Breast epithelium (tissue), 4 donors: ENCODE measurements at places on chromosomes 4 and X. TPM values are rescaled to one million over a fixed set of nuclear protein-coding genes. Genes with fewer than 3 reads are reported as not detected.

DNA sequence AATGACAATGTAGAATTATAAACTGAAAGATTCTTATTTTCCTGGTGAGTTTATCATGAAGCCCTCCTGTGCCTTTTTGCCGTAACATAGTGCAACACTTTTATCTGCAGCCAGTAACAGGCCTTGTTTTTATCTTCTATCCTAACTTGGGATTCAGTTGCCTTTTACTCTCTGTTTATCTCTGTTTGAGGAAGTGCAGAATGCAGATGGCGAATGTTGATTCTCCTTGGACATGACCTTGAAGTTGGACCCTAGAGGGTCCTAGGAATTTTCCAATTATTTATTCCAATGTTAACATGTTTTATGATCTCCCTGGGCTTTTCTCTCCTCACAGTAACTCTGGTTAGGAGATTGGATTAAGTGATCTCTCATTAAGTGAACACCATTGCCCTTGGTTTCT, 165.0 kb downstream of the FMR1NB start:
- no peak for DNase-seq

- DNase-seq = no peak
Observed at GRCh38 chr4:89837993-89838390, 1.0 kb upstream of the SNCA start.

DNA sequence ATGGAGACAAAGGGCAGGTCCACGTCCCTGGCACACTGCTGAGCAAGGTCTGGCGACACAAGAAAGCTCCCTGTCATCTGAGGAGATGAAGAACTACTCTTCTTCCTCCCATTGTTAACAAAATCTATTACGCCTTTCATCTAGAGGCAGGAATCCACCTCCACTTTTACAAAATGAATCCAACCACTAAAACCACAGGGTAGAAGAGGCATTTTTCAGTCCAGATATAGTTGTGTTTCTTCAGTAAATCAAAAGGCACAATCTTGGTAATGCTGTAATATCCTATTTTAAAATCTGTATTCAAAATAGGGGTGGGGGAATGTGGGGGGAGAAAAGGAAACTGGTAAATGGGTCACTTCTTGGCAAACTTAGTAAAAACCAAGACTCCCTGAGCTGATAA, 101.4 kb downstream of the CDS1 start:
- DNase-seq = no peak

DNA sequence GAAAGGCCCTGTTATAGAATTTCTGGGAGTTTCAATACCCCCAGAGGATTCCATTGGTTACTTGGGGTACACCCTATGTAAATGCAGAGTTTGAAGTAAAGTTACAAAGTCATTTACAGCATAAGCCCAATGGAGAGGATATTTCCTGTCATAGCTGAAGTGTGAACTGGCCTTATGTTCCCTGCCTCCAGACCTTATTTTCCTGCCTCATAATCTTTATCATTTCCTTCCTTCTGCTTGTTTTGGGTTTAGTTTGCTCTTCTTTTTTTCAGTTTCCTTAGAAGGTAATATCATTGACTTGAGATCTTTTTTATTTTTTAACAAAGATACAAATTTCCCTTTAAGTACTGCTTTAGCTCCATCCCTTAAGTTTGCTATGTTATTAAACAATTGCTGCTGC, 85.4 kb downstream of the PPEF1 start:
- DNase-seq = no peak

DNA sequence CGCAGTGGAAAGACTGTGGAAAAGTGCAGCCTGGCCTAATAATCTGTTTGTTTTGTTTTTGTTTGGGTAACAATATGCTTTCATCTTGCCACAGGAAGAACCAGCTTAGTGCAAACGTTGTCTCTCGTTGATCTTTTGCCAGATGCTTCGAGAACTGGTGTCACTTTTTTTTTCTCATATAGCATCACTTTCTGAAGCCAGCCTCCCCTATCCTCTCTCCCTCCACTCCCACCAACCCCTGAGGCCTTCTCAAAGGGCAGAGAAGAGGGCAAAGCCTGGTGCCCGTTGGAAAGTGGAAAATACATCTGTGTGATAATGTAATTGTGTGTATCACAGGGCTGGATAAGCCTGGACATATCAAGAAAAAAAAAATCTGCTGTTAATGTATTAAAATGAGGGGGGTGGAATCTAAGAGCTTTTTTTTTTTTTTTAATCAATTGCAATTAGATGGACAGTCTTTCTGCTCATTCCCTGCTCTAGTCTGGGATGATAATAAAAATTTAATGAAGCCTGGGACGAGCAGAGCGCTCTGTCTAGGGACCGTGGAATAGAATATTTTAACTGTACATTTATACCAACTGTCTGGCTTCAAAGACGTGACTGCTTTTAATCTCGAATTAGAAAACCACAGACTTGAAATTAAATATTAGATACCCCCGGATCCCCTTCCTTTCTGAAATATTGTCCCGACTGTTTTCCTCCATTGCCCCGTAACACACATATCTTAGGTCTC, 8.1 kb downstream of the POU4F2 start:
- DNase-seq = no peak

GRCh38 chr4:33537527-33537926, 2706.8 kb downstream of the ARAP2 start:
- DNase-seq = no peak

DNA sequence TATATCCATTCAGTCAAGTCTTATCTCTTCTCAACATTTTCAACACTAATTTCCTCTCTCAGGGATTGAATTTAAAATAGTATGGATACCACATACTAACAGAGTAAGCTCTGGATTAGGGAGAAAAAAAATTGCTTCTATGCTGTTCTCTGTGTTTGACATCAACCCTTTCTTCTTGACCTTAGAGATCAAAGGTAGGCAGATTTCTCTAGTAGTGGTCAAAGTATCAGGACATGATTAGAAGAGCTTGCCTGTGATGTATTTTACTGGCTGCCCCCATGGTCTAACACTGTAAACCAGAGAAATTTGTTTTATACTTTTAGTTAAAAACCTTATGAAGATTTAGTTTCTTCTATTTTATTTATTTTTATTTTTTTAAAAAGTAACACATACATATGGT, 8.3 kb downstream of the ADH6 start:
- no peak for DNase-seq

DNA sequence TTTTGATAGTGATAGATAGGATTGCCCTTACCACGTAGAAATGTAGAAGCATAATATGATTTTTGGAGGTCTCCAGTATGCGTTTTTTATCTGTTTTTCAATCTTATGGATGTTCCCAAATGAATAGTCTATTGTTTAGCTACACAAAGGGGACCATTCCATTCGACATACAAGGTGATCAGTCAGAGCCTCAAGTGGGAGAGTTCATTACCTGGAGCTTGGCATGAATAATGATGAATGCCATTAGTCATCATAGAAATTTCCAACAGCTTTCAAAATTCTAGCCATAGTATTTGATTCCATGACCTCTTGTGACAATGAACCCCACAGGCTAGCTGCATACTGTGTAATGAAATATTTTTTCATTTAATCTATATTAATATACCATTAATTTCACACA, 123.6 kb downstream of the PDHA2 start:
- DNase-seq = no peak

GRCh38 chr4:6275898-6276806, 6.5 kb downstream of the WFS1 start:
- DNase-seq = no peak

DNA sequence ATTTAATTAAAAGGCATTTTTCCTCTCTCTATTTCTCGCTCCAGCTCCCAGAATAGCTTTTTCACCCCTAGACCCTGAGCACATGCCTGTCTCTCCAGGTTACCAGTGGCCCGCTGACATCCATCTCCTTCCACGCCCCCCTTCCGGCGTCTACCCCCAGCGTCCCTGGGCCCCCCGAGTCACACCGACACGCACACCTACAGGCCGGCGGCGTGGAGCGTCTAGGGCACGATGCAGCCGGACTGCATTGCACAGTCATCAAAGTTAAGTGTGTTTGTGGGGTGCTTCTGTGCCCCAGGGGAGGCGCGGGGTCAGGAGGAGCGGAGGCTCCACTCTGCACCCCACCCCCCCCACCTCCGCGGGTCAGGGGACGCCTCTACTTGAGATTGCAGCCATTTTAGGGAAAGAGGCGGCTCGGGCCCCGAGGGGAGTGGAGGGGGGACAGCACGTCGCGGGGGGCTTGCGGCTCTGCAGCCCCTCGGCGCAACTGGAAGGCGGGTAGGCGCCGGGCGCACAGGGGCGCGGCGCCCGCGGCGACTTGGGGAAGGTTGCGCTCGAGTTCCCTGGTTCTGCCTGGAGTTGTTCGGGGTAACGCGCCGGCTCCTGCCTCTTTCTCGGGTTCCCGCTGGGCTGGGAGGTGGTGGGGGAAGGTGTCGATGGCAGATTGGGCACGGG, 112.7 kb downstream of the DHX15 start:
- DNase-seq = no peak

DNA sequence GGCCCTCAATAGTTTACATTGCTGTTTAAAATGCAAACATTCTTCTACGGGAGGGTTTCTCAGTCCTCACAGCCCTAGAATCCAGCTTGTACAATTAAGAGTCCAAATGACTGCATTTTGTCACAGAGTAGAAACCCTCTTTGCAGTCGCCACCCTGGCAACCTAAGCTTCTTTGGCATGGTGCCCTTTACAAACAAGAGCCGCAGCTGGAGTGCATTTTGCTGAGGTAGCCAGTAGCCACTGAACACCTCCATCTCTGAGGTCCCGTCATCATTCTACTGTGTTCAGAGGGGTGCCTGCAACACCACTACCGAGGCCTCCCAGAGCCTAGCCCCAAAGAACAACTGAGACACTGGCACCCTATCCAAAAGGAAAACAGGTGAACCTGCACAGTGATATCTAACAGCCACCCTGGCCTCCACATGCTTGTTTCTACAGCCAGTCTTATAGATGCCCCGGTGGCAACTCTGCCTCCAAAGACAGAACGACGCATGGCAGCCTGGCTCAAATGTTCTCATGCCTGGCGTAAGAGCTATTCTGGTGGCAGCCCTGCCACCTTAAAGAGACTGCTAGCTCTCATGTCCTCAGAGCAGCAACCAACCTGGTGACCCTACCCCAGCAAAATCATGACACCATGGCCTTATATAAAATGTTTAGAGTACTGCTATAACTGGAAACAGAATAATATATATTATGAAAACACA, 801.9 kb downstream of the TECRL start:
- DNase-seq = no peak

DNA sequence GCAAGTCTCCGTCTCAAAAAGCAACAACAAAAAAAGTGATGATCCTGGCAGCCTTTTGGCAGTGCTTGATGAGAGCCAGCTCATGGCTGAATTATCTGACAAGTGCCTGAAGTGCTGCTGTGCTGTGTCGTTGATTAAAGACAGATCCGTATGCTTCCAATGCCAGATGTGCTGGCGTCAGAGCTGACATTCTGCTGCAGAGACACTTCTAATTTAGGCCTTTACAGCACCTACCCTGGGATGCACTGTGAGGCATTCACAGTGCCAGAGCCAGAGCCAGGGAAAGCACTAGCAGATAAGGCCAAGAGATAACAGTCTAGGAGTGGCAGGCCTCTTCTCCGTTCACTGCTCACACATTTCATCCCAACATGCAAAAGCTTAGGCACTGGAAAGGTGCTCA, 995.5 kb downstream of the RAB28 start:
- DNase-seq = no peak

DNA sequence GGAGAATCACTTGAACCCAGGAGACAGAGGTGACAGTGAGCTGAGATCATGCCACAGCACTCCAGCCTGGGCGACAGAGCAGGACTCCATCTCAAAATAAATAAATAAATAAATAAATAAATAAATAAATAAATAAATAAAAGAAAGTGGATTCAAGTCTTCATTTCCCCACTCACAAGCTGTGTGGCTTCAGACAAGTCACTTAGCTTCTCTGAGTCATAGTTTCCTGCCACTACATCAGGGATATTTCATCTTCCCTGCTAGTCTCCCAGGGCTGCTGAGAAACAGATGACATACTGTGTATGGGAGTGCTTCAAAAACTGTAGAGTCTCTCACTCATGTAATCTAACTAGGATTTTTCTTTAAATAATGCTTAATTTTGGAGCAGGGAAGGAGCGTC, 37.2 kb downstream of the TBC1D9 start:
- DNase-seq = no peak

- no peak for DNase-seq
Observed at GRCh38 chr4:9933956-9934355, 87.3 kb downstream of the SLC2A9 start.

DNA sequence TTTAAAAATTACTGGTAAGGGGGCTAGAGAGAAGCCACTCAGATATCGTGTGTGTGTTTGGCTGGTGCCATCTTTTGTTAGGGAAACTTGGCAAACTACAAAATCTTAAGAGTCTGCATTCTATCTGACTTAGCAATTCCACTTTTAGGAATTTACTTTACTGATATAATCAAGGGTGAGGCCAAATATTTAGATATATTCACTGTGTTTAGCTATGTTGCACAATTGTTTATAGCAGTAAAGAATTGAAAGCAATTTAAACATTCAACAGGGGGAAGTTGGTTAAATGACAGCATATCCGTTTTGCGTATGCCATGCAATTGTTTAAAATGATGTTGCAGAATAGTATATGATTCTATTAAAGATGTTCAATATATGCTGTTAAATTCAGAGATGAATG, 6.4 kb upstream of the HERC3 start:
- no peak for DNase-seq

DNA sequence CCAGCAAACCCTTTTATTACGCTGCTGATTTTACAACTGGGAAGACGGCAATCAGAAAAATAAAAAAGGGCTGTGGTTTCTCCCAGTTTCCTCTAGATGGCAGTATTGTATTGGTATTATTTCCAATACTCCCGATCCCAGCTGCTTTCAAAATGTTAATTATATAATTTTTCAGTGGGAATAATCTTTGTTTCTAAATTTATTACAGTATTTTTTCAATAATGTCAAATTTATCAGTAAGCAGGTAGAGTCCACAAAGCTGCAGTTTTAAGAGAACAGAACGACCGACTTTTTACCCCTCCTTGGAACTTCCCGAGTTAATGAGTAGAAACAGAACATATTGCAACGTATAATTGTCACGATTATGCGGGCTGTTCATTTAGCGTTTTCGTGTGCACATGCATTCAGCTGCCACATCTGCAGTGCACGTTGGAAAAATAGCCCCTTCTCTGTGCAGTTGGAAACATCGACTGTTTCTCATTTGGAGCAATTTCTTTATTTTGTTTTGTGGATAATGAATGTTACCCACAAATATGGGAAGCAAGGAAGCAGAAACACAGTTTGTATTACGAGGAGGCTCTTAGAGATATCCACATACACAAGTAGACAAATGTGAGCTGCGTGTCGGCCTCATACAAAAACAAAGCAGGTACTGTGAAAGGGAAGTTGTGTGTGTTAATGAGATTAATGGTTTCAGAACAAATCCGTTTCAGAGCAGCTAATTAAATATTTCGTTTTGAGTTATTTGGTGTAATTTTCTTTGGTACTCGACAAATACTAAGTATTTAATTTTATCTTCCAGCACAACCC, 188.0 kb downstream of the STIM2 start:
- no peak for DNase-seq

- no peak for DNase-seq
Observed at GRCh38 chrX:5876984-5877596, 351.6 kb downstream of the NLGN4X start.

The RBM47 gene
- 89.5 TPM for total RNA-seq

The NUDT11 gene
- total RNA-seq = 2.6 TPM

The CFAP47 gene
- not detected for total RNA-seq

The SUPT20HL1 gene
- not detected for total RNA-seq

The ASB12 gene
- total RNA-seq = 0.29 TPM

The HUWE1 gene
- total RNA-seq = 108 TPM

The CXCL3 gene
- total RNA-seq = 1.3 TPM

The ADGRG4 gene
- 0.16 TPM for total RNA-seq

The RIPPLY1 gene
- total RNA-seq = not detected
